ENCODE measurements at places on chromosomes 6 and 20.

DNA sequence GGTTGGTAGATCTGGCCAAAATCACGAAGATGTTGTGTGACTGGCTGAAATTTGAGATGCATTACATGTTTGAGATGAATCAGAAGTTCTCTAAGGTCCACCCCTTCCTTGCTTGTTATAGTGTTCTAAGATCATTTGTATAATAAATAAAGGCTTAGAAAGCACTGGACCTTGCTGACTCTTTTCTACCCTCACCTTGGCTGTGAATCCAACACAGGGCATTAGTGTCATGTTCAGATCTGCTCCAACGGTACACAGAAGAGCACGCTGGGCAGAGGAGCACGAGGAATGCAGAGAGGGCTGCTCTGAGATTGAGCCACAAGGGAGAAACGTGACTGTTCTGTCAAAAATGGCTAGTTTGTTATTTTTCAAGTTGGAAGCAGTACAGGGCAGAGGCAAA, 169.5 kb upstream of the HDAC2 start:
- DNase-seq, result no peak

- DNase-seq, result no peak
These were observed 16.6 kb downstream of the GJA10 start for GRCh38 chr6:89910902-89911240.

DNA sequence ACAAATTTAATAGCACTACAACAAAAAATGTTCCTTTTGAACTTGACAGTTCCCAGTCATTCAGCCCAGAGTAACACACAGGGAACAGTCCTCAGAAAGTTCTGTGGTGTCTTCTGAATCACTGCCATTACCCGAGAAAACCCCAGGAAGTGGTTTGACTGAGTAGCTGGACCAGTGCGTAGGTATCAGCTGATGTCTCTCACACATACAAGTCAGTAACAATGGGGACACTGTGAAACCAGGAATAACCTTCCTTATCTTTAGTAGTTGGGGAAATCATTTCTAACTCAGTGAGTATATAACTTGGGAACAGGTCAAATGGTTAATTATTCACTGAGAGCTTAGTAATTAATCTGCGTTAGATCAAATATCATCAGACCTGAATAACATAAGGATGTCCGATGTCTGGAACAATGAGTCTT, 73.1 kb downstream of the HIVEP2 start:
- DNase-seq, result no peak

GRCh38 chr6:16602035-16602434, 159.2 kb downstream of the ATXN1 start:
- DNase-seq, result no peak

GRCh38 chr6:395432-396125, 4.0 kb downstream of the IRF4 start:
- DNase-seq, result no peak

DNA sequence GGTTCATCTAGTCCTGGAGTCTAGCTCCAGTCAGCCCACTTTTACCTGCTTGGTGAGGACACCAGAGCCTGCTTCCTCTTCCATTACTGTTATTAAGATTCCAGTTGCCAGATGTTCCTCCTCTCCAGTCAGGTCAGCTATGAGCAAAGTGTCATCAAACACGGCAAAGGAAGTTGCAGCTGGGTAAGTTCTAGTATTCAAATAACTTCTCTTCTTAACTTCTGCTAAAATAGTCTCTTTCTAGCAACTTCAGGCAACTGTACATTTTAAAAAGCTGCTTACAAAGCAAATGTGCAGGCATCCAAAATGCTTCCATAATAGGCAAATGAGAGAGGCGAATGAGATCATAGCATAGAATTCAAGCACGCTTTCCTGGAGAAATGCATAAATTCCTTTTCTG, 18.4 kb upstream of the MRPS18A start:
- no peak for DNase-seq

DNA sequence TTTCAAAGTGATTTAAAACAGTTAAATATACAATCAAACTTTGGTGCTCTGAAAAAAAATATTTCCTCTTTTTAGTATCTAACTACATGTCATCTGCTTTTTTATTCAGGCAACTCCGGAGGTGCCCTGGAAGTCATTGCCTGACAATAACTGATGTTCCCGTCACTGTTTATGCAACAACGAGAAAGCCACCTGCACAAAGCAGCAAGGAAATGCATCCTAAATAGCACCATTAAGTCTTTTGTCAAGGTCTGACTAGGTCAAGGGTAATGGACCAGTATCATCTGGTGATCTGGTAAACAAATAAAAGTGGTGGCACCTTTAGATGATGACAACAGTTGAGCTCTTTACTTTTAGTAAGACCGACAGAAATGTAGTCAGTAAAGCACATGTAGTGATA, 13.2 kb downstream of the FAM229B start:
- no peak for DNase-seq

- no peak for DNase-seq
These were observed 782 bp downstream of the TRMT11 start for GRCh38 chr6:125987026-125987617.

- no peak for DNase-seq
These were observed 71.8 kb downstream of the FIG4 start for GRCh38 chr6:109762769-109763441.

GRCh38 chr6:70388814-70389213, 24.5 kb upstream of the FAM135A start:
- DNase-seq, result no peak

GRCh38 chr6:31615748-31616147, 714 bp downstream of the AIF1 start:
- no peak for DNase-seq

- DNase-seq, result no peak
These were observed 50.3 kb upstream of the GFRAL start for GRCh38 chr6:55276745-55277530.

- no peak for DNase-seq
These were observed 32.5 kb downstream of the THEMIS start for GRCh38 chr6:127868338-127868737.

DNA sequence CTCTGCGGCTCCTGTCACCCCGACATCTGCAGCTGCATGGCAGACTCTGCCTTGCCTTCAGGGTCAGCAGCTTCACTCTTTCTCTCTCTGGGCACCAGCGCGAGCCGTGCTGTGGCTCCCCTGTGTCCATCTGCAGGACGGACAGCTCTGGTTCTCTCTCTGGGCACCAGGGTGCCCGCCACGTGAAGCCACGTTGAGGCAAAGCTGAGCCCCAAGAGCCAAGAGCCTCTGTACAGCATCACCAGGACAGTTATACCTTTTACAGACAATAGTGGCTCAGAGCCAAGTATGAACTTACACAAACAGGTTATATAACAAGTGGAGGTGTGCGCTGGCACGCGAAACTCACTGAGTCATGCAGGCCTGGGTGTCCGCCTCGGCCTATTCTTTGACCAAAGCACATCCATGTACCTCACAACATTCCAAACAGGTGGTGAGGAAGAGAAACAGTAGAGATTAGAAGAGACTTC, 50.8 kb downstream of the FAM50B start:
- DNase-seq, result no peak

DNA sequence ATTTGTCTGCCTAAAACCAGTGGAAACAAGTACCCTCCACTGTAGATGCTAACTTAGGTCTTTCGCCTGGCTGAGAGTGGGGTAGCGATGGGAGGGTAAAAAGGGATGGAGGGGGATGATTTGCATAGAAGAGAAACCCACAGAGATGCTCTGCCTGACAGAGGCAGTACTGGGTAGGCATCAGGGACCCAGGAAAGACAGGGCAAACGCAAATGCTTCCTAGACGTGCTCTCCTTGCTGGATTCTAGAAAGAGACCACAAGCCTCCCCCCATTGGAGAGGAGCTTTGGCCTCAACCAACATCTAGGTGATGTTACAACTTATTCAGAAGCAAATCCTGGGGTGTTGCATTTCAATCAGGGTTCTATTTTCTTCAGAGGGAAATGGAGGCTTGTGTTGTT, 3.2 kb downstream of the OLIG3 start:
- DNase-seq, result no peak

DNA sequence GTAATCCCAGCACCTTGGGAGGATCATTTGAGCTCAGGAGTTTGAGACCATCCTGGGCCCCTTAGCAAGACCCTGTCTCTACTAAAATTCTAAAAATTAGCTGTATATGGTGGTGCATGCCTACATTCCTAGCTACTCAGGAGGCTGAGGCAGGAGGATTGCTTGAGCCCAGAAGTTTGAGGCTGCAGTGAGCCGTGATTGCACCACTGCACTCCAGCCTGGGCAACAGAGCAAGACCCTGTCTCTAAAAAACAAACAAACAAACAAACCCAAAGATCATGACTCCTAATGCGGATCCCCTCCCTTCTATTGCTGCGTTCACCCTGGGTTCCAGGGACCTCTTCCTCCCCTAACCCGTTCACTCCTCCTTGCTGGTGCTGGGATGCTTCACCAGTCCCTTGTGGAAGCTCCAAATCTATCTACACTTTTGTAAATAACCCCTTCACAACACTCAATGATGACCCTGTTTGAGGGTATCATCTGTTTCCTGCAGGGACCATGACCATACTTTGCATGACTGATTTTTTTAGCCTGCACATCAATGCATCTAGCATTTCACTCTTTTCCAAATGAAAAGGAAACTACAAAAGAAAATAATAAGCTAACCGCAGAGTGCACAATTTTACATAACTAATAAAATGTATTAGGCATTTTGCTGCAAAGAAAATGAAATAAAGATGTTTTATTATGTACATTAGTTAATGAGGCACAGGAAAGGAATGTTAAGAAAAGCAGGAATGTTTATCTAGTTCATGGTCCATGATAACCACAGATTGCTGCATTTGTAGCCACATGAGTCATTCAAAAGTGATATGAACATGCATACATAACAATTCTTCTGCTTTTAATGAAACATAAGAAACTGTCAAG, 30.5 kb upstream of the IPCEF1 start:
- no peak for DNase-seq

- no peak for DNase-seq
These were observed 651 bp upstream of the SAMHD1 start for GRCh38 chr20:36951979-36952738.

DNA sequence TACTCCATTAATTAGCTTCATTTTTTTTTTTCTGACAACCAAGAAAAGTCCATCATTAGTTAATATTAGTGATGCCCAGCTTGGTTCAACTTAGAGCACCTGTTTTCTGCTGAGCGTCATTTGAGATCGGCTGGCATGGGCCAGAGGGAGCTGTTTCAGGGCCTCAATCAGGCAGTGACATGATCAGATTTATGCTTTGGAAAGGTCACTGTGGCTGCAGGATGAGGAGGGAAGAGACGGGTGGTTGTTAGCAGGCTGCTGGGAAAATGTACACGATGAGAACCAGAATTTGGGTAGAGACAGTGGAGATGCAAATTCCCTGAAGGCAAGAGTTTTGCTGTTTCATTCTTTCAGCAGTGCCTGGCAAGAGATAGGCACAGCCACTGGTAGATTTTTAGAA, 4.4 kb upstream of the STX16 start:
- no peak for DNase-seq

- no peak for DNase-seq
These were observed 3.5 kb downstream of the NDUFAF5 start for GRCh38 chr20:13788167-13788834.

DNA sequence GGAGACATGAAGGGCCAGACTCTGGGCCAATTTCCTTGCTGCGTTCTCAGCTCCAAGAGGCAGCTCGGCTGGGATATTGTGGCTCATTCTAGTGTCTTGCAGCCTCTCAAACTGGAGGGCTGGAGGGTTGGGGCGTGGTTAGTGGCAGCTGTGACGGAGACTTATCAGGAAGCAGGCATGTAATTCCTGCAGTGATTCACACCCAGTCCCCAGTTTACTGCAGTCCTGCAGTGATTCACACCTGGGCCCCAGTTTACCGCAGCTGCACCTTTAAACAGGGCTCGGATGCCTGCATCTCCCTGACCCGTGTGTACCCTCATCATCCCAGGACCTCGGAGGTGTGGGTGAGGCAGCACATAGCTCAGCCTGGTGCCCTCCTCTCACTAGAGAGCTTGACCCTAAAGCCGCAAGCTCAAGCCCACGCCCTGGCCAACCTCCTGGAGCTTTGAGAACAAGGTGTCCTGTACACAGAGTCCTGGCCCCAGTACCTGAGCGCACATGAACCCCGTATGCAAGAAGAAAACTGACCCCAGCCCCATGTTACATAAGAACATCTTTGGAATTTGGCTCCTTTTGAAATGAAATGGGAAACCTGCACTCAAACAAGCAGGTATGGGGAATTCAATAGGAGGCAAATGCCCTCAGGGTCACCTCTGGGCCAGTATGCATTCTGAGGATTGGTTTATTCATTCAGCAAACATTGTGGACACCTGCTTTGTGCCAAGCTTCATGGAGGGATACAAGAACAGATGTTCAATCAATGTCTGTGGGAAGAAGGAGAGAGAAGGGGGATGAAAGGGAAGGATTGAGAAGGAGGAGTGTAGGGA, 55.3 kb upstream of the FAM83D start:
- no peak for DNase-seq

GRCh38 chr6:13913226-13914001, 11.3 kb upstream of the RNF182 start:
- no peak for DNase-seq

- DNase-seq, result peak; percentile 44
These were observed 5.6 kb upstream of the FAM50B start for GRCh38 chr6:3843379-3844096.

DNA sequence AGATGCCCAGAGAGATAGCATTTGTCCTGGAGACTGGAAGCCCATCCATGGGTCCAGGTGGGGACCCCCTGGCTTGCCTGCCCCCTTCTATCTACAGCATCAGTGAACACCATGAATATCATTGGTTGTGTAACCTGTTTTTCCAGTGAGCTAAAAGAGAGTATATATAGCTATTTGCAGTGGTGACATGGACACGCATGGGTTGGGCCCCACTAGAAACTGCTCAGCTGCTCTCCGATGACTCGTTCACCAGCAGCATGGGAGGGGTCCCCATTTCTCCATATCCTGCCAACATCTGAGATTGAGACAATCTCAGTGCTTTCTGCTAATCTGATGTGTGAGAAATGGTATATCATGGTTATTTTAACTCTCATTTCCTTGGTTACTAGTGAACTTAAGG, 4.0 kb upstream of the ZC3H12D start:
- DNase-seq, result no peak

GRCh38 chr6:24428615-24429014, 25.9 kb downstream of the MRS2 start:
- DNase-seq, result no peak

DNA sequence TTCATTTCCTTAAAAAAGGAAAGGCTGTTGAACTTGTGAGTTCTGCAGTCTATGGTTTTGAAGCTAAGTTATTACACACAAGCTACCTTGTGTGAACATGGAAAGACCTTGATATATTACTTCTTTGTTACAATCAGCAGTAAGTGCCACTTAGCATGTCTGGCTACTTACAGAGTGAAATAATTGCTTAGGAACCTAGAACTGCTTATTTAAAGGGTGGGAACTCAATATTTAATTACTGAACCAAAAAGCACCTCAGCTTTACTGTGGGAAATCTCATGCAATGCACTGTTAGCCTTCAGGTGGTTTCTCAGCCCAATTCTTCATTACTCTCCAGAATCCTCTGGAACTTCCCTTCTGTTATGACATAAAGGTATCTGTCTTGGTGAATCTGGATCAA, 17.9 kb downstream of the PERP start:
- no peak for DNase-seq

- no peak for DNase-seq
These were observed 148.5 kb upstream of the TAB2 start for GRCh38 chr6:149168968-149169367.

Measured in osteocyte (in vitro differentiated cells).